ENCODE measurements at places on chromosomes 2 and 18.

- DNase-seq: no peak
Measured at GRCh38 chr2:223488814-223489213, 113.3 kb downstream of the SCG2 start.

- DNase-seq: no peak
Measured at GRCh38 chr2:8154270-8154669, 527.6 kb upstream of the ID2 start.

GRCh38 chr2:230158468-230158867 is 61.3 kb downstream of the SP110 start:
- no peak for DNase-seq

GRCh38 chr2:237782181-237782580 is 16.4 kb upstream of the RBM44 start:
- DNase-seq: no peak

DNA sequence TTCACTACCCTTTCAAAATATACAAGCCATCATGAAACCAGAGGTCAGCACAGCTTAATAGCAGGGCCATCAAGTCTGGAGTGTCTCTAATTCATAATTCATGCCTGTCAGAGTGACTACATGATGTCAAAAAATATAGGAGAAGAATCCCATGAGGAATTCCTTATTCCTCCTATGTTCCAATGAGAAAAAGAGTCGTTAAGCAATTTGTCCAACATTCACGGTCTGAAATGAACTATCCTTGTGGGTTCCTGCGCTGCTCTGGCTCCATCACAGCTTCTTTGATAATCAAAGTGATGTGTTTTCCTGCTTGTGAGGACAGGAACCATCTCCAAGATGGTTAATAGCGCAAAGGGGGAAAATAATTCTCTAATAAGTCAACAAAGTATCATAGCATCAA is 560.4 kb upstream of the KLHL29 start:
- DNase-seq: no peak

DNA sequence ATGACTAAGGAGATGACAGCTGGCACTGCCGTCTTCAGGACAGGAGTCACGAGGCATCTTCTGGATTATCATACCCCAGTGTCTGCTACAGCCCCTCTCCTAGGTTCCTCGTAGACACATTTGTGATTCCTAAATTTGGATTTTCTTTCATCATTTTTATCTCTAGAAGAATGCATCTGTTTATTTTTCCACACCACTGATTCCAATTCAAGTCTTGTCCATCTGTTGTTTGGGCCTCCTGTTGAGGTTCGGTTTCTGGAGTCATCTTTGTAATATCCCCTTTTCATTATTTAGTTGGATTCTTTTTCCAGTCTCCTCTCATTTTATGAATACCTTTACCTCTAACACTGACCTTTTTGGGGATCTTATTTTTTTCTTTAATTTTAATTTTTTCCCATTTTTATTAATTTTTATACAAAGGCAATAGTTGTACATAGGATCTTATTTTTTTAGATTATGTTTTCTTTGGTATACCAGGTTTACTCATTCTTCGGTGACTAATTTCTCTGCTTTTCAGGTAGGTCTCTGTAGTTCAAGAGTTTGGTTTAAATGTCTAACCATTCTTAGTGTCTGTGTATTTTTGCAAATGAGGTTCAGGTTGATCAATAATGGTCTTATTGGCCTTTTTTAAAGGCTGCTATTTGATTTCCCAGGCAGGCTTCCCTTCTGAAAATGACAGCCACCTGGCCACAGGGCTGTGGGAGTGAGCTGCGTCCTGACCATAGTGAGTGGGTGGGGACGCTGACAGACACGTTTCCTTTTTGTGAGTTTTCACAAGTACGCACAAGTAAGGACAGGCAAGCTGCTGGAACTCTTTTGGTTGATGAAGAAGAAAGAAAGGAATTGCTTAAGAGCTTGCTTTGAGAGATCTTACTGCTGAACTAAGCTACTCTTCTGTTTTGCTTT is 34.5 kb downstream of the FARP2 start:
- no peak for DNase-seq

Data from T-helper 9 cell (primary cell).